ENCODE measurements at places on chromosomes 12 and 14.

DNA sequence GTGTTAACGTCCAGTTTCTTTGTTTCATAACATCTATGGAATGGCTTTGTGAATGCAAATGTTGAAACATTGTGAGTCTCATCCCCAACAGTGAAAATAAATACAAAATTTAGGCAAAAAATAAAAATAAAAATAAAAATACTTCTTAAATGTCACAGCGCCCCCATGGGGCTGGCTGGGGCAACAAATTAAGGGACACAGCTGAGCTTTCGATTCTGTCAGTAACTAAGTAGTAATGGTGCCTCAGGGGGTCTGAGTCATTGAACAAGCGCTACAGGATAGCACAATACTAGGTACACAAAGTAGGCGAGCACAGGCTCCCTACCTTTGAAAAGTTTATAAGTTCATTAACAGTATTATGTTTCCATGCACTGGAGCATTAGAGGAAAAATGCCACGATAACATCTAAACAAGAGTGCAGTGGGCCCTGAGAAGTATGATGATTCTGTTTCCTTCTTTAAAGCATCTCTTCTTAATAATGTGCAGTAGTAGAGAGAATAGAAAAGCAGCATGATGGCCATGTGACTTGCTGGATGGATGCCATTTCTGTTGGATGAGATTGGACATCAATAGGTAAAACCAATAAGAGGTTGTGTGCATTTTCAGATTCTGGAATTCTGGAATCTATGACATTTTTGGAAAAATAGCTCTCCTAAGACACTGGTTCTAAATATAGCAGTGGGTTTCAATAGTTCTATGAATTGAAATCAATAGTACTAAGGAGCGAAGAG lies 667.2 kb downstream of the DIO2 start:
- peak; percentile 68 for DNase-seq

DNA sequence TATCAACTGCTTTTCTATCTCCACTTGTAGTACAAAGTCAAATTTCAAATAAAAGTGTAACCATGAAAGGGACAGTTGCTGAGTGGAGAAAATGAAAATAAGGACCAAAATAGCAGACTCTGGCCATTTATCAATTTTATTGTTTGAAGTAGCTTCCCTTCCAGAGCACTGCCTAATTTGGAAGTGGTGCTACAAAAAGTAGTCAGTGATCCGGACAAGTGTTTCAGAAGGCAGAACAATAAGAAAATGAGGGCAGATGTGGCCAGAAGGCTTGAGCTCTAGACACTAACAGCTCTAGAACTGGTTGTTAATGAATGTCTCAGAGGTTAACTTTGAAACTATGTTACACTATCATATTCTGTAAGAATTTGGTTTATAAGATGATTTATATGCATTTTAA lies 48.9 kb downstream of the ABCC9 start:
- DNase-seq = no peak

DNA sequence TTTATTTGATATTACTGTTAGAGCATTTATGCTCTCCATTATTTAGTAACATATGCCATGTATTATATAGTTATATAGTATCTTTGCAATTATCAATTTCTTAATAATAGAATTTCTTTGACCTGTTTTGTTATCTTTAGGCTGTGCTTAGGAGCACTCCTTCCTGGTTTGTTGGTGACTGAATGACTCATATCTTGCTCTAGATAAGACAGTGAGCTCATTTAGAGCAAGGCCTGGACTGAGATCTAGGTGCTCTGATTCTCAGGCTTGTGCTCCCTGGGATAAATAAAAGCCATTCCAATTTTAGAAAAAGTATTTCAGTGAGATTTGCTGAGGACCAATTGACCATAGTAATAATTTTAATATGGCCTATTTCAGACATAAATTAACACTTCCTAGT lies 951.2 kb downstream of the FLRT2 start:
- no peak for DNase-seq

DNA sequence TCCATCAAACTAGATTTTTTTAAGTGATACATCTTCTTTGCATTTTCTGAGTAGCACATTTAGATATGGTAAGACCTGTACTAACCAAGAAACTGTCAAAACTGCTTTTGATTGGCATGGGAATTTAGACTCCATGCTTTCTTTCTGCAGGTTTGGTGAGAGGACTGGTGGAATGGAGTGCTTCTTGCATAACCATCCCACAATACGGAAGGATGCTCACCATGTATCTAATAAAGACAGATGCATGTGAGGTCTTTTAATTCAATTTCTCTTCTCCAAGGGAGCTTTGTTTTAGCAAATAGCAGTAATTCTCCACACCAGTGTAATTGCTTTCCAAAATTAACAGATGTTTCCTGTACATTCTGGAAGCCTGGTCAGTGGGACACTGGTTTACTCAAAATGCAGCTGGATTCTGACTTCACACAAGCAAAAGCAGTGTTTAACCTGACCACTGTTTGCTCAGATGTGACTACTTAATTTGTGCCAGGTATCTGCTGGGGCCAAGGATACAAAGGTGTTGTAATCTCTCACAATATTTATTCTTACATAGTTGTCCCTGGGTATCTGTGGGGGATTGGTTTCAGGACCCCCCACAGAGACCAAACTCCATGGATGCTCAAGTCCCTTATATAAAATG lies 26.1 kb downstream of the FGD6 start:
- DNase-seq = no peak

- no peak for DNase-seq
Observed at GRCh38 chr12:120261951-120262851, 3.3 kb downstream of the PXN start.

DNA sequence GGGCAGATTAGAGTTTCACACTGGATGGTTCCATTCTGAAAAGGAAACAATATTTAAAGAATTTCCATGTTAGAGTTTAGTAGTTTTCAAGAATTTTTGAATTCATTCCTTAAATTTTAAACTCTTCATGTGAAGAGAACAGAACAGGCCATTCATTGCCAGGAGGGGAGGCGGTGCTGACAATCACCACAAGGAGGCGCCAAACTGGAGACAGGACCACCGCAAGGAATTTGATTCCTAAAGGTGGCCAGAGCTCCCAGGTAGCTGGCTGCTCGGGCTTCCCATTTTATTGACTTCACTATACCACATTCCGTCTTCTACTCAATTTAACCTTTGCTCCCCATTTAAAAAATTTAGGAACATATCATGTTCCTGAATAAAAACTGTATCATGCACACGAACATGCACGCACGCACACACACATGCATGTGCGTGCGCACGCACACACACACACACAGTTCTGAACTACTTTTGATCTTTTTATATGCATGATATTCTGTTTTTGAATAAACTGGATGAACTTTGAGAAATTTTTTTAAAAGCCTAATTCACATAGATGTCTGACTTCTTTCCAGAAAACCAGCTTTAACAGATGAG lies 101.2 kb downstream of the NELL2 start:
- DNase-seq = peak; percentile 68

DNA sequence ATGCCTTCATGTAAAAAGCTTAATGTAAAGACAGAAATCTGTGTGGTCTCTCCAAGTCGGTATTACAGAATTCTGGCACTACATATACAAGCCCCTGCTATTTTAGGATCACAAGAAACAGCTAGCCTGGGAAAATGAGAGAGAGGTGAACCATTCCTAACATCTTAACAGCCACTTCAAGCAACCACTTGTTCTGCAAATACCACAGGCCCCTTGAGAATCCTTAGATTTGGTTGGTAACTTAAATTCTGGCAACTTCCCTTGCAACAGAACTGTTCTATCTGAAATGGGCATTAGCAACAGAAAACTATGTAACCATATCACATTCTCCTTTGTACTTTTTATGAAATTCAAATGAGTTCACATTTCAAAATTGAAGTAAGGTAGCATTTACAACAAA lies 68.5 kb downstream of the SPPL3 start:
- no peak for DNase-seq

- no peak for DNase-seq
Observed at GRCh38 chr12:88591343-88591742, 11.1 kb upstream of the KITLG start.

DNA sequence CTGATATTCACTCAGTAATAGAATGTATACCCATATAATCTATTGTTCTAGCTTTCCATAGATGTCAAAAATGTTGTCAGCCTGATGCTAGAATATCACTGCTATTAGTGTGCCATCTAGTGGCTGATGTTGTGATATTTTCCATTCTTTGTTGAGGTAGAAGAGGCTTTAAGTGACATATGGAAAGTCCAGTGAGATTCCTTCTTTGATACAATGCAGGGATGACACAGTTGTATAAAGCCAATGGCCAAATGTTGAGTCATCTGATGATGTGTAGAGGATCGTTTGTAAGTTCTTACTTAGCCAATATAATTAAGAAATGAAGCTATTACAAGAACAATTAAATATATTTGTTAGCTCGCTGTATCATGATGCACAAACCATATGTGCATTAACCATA lies 58.1 kb upstream of the PCED1B start:
- peak; percentile 70 for DNase-seq

GRCh38 chr14:92914087-92914656 lies 8.8 kb upstream of the CHGA start:
- DNase-seq = peak; percentile 86

GRCh38 chr12:65612440-65612839 lies 211.8 kb upstream of the HMGA2 start:
- DNase-seq = no peak

GRCh38 chr12:64054079-64054520 lies 168.0 kb downstream of the KICS2 start:
- no peak for DNase-seq

DNA sequence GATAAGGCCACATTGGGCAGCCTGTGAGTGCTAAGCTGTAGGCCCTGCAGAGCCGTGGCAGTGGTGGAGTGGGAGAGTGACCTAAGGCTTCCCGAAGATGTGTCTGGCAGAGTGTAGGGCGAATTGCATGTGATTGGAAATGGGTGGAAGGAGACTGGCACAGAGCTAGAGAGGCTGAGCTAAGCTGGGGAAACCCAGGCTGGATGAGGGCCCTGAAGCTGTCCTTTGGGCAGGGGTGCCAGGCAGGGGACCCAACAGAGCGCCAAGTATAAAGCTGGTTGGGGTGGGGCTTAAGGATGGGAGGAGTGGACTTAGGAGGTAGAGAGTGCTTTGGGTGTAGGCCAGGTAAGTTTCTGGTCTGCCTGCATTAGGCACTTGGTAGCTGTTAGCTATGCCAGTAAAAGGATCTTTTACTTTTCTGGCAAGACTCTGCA lies 47.9 kb downstream of the WDR20 start:
- DNase-seq = no peak

GRCh38 chr12:119679081-119679480 lies 11.1 kb downstream of the PRKAB1 start:
- peak; percentile 64 for DNase-seq

DNA sequence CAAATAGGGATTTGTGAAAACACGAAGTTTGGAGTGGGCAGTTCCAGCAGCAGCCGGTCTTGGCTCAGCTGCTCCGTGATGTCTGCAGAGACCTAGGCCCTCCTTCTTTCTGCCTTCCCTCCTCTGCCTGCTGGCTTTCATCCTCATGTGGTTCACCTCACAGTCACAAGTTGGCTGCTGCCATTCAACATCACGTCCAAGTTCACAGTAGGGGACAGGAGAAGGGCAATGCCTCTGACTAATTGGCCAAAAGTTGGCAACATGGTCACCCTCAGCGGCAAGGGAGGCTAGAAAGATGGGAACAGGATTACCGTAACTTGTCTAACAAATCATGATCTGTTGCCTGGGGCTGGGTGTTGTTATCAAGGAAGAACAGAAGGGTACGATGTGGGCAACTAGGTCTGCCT lies 7.8 kb upstream of the CACNA2D4 start:
- no peak for DNase-seq

- DNase-seq = peak; percentile 31
Observed at GRCh38 chr14:101476916-101477553, 84.3 kb upstream of the DIO3 start.

DNA sequence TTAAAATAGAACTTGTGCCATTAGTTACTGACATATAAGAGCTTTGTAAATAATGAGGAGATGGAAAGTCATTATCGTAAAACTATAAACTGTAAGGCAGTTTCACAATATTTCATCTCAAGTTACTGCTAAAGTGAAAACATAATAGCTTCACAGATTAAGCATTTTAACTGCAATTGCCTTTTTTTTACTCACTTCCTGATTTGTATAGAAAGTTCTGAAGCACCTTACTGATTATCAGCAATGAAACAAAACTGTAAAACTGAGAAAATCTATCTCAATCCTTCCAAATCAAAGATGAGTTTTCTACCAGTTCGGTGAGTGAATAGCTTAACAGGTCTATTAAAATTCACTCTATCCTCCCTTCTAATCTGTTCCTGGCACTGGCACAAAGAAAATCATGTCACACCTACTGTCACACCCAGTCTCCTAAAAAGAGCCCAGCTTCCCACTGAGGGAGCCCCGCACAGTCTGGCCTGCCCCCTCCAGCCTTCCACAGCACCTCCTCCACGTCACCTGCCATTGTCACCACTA lies 161.4 kb upstream of the ABCD2 start:
- DNase-seq = no peak

DNA sequence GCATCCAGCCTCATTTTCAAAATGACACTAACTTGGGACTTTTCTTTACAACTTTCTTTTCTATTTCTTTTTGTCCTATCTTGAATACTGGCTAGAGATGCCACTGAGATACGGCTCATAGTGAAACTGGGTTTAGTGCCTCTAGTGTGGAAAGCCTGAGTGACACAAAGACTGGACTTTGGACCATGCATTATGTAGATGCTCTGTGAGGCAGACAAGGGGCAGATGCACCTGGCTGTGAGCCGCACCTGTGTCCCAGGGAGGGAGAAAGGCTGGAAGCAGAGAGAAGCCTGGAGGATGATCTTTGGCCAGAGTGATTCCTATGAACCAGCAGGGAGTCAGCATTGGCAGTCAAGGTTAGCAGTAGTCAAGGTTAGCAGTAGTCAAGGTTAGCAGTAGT lies 852.3 kb upstream of the TMEM132C start:
- no peak for DNase-seq

- no peak for DNase-seq
Observed at GRCh38 chr14:50497351-50497750, 35.0 kb downstream of the MAP4K5 start.

GRCh38 chr12:232731-233614 lies 19.0 kb upstream of the SLC6A12 start:
- DNase-seq = no peak

DNA sequence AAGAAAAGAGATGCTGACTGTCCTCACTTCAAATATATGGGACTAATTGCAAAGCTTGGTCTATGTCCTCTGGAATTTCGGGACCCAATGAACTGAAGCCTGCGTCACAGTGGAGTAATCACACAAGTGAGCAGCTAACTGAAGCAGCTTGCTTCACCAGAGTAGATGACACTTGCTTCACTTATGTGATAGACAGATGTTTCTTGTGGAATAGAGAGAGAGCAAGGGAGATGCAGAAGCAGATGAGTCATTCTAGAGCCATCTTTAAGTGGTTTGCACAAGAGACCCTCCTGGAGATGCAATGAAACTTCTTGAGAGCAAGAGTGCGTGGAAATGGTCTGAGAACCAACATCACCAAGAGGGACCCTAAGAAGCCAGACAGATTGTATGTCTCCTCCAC lies 1537.1 kb upstream of the FLRT2 start:
- no peak for DNase-seq

DNA sequence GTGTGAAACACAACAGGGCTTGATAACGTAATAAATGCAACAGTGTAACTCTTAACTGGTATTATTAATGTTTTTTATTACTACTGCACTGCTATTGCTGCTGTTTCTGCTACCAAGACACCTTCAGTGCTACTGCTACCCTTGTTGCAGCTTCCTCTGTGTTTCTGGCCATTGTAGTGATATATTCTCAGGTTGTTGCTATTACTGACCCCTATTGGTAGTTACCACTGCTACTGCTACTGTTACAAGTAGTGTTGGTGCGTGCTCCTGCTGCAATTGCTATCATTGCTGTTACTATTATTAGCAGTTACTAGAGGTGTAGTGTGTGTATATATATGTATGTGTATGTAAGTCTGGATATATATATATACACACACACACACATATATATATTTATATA lies 87.2 kb upstream of the PTPRB start:
- peak; percentile 19 for DNase-seq
